Astrocyte of the spinal cord (primary cell): ENCODE measurements at places on chromosomes 16 and 17.
A peak's percentile ranks its signal among the peaks of the same experiment; 100 is the strongest.

GRCh38 chr17:42937712-42938596 is 26.3 kb downstream of the AARSD1 start:
- DNase-seq = peak; percentile 63

- DNase-seq = no peak
Observed at GRCh38 chr16:80166082-80166481, 374.7 kb upstream of the DYNLRB2 start.

DNA sequence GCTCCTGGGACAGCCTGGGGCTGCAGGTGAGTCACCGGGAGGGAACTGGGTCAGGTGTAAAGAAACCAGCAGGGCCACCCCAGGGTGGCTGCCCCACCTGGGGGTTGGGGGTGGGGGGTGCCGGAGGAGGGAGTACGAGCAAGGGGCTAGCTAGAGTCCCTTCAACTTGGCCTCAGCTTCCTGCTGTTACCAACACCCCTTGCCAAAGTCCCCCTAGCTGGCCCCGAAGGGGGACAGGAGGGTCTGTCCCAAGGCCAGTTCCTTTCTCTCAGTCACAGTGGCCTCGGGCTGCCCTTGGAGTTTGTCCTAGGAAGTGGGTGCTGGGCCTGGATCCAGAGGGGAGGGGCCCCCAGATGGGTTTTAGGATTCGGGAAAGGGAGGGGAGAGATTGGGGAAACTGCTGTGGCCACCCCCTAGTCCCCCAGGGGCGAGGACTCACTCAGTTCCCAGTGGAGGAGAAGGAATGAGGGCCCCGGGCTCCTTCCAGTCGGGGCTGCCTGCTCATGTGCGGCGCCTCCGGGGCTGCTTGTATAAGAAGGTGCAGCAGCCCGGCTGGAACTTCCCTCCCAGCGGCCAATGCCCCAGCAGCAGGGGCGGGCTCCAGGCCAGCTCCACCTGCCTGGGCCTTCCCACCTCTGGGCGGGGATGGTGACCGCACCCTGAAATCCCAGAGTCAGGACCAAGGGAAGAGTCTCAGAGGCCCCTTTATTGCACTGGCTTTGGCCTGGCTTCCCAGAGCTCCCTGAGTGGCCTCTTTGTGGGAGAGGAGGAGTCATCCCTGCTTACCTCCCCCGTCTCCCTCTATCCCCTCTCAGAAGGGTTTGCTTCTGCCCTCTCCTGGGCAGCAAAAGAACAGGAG is 7.3 kb downstream of the ARHGAP27 start:
- peak; percentile 68 for DNase-seq

DNA sequence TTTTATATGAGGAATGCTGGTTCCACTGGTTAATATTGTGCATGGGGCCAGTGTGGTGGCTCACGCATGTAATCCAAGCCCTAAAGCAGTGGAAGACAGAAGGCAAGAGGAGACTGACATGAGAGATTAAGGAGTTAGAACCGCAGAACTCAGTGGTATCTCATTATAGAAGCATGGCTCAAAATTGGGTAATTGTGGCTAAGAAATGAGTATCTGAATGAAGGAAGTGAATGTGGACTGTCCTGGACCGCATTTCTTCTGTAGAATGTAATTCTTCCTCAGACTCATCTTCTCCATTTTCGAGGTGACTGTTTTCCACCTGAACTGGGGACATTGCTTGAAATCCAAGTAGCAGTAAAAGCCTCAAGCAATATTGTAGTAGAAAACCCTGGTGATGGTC is 42.6 kb upstream of the CDR2 start:
- DNase-seq = no peak

DNA sequence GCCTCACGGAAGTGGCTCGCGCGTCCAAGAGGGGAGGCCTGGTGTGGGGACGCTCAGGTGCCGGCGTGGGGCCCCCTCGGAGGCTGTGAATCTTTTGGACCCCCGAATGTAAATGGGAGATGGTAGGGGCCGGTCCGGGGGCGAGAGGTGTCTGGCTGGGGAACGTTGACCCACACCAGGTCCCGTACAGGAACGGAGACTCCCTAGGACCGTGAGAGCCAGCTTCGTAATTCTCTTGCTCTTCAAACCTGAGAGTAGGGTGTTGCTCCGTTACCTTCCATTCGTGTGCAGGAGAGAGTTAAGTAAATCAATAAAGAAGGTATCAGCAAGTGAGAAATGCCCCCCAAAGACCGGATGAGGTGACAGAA is 481 bp downstream of the LYRM1 start:
- no peak for DNase-seq

GRCh38 chr17:4204710-4205173 is 59.0 kb downstream of the ANKFY1 start:
- DNase-seq = peak; percentile 93

DNA sequence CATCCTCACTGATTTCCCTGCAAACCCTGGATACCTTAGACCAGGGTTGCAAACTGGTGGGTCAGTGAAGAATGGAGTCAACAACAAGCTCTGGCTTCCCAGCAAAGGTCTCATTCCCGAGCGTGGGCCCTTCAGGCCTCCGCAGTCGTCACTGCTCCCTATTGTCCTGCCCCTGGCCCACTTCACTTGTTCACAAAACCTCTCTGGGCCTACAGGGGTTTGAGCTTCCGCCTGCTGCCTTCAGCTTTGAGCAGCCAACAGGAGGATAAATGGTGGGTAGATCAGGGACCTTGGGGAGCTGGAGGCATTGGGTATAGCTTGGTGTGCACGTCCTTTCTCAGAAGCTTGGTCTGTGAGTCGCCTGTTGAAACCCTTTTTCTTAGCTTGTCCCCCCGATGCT is 148.8 kb downstream of the KATNIP start:
- no peak for DNase-seq

- no peak for DNase-seq
Observed at GRCh38 chr17:44268709-44269534, 987 bp upstream of the SLC4A1 start.

DNA sequence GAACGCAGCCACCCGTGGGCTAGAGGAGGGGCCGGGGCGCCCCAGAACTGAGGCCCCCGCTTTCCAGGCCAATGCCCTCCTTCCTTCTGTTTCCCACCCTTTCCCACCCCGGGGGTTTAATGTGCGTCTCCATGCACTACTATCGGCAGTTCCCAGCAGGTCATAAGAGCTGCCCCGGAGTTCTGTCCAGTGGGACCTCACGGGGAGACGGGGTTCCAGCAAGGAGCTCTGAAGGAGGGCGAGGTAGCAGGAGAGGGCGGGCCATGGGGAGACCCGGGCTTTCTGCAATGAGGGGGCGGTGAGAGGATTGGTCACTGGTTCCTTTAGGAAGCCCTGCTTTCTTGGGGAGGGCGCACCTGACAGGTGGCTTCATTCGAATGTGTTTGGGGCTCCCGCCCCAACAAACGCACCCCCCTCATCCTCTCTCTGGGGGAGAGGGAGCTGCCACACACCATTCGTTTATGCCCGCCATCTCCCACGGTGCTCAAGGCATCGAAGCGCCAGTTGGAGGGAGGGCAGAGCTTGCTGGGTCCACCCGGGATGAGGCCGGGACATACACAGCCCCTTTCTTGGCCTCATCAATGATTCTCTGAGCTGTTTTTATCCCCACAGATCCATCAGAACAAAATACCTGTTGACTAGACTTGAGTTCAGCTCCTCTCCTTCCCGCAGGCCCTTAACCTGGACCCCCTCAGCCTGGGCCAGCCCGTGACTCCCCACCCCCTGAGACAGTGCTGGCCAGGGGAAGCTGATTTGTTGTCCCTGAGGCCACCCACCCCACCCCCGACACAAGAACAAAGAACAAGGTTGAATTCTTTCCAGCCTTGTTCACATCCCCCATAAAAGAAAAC is 44.1 kb downstream of the SLC7A5 start:
- no peak for DNase-seq

GRCh38 chr17:44792276-44792675 is 33.5 kb downstream of the ADAM11 start:
- peak; percentile 43 for DNase-seq

- DNase-seq = no peak
Observed at GRCh38 chr17:17022011-17022410, 20.2 kb upstream of the MPRIP start.

DNA sequence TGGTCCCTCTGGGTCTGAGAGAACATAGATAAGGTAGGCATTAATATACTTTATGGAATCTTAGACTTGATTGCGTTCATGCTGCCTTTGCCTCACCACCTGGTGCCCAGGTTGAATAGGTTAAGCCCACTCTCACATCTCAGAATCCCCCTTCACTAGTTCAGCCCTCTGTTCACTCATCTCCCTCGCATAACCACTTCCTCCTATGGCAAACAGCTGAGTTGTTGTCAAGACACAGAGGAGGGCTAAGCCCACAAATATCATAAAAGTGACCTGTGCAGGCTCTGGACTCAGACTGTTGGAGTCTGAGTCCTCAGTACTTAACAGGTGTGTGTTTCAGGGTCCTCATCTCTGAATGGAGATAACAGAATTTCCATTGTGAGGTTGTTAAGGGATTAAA is 55.7 kb downstream of the GOSR1 start:
- no peak for DNase-seq

- no peak for DNase-seq
Observed at GRCh38 chr17:79218825-79219200, 144.2 kb downstream of the ENGASE start.

GRCh38 chr17:17106756-17107155 is 64.5 kb downstream of the MPRIP start:
- no peak for DNase-seq

GRCh38 chr17:5798094-5798493 is 213.8 kb upstream of the NLRP1 start:
- no peak for DNase-seq

GRCh38 chr17:72692676-72693075 is 399.8 kb downstream of the SLC39A11 start:
- DNase-seq = no peak

DNA sequence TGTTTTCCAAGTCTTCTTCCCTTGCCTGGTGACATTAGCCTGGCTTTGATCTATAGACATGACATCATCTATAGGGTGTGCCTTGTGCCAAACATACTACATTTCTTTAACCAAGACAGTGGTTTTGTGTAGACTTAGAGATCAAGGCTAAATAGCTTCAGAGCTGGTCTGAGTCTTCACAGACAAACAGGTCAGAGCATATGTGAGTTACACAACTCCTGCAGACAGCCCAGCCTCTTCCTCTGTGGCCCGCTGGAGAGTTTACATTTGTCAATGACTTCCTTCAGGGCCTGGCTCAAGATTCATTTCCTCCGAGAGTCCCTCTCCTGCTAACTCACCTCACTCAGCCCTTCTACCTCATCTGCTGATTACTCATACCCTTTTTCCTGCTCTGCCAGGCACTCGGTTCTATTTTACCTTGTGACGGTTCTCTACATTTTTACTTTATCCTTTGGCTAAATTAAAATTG is 73.1 kb upstream of the TANC2 start:
- DNase-seq = peak; percentile 75

- DNase-seq = peak; percentile 35
Observed at GRCh38 chr17:40023590-40024292, 8.5 kb downstream of the CSF3 start.

DNA sequence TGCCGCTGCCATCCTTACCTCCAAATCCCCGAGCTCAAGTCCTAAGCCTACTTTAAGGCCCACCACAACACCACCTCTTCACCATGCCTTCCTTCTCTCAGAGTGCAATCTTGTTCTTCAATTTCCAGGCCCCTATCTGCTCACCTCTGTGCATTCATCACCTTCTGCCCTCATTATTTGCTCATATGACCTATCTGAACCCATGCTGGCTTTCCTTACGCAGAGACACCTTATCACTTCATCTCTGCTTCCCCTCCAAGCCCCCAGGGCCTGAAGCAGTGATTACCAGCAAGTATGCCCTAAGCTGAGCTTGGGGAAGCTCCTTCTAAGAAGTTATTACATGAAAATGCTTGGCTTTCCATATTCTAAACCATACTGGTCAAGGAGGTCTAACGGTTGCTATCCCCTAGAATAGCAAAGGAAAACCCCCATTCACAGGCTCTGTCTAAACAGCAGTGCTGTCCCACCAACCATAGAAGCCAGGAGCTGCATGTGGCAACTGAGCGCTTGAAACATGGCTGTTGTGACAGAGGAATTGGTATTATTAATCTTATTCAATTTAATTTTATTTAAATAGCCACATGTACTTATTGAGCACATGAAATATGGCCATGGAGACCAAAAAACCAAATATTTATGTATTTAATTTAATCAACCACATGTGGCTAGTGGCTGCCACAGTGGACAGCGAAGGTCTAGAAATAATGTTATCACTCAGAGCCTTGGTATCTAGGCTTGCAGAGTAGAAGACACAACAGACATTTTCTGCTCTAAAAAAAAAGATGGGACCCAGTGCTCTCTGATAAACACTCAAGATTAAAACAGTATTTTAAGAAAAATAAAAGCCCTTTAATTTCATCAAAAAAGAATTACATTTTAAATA is 13.9 kb downstream of the USP7 start:
- DNase-seq = no peak

- DNase-seq = no peak
Observed at GRCh38 chr17:1555651-1556471, 6.7 kb downstream of the PITPNA start.

DNA sequence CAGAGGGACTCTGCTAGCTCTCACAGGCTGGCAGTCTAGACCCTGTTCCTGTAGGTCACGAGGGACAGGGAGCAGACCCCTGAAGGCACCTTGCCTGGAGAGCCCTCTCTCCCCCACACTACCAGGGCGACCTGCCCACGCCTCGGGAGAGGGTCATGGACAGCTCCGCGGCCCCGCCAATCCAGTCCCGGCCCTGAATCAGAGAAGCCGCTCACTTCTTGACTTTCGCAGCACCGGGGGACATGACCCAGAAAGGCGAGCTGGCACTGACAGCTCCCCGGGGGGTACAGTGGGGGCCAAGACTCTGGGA is 5.1 kb downstream of the KIFC3 start:
- no peak for DNase-seq
